Cerebellum (tissue), 4 donors: ENCODE measurements at places on chromosomes 11 and 22.
A peak's percentile ranks its signal among the peaks of the same experiment; 100 is the strongest.

DNA sequence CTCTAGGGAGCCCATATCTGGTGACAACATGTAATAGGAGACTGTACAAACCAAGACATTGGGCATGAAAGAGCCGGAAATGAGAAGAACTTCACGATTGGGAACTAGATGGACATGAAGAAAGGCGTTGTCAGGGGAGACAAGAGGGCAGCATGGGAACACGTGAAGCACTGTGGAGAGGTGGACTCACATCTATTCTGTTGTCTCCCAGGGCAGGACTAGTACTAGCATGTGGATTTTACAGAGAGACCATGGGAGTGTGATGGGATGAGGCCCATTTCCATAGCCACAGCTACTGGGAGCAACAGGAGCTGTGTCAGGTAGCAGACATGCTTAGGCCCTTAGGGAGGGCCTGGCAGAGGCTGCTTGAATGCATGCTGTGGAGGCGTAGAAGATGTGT is 333.9 kb downstream of the OPCML start:
- no peak for DNase-seq

- DNase-seq = no peak
Observed at GRCh38 chr11:46330563-46331281, 16.5 kb upstream of the DGKZ start.

- no peak for DNase-seq
Observed at GRCh38 chr22:49720279-49720959, 107.3 kb downstream of the BRD1 start.

GRCh38 chr11:111745719-111746504 is 20.3 kb downstream of the PPP2R1B start:
- DNase-seq = no peak

DNA sequence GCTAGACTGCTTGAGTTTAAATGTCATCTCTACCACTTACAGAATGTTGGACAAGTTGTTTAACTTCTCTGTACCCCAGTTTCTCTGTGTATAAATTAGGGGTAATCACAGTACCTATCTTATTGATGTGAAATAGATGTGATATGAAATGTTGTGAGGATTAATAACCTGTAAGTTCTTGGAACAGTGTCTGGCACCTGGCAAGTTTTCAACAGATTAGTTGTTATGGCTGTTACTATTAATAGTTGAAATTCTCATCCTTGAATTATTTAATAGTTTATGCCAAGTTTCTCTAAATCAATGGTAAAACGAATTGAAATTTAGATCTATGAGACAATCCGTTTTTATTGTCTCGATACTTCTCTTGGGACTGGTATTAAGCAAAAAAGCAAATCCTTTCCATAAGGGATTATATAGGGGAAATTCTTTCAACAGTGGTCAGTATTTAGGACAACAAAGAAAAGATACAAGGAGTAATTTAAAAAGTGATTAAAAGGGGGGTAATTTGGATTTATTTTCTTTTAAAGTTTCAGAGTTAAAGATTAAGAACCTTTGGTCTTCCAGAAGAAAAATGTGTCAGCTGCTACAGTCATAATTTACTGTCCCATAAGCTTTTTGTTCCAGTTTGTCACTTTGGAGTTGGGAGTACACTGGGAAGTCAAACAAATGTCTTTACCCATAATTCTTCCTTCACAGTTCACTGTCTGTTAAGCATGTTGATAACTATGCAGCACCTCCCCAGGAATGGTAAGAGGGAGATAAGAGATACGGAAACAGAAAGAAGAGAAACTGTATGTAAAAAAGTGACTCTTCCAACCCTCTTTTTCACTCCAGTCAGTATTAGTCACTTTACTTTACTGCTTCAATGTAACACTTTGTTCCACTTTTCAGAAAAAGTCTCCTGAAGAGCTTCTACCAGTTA is 13.2 kb downstream of the PDE3B start:
- DNase-seq = no peak

DNA sequence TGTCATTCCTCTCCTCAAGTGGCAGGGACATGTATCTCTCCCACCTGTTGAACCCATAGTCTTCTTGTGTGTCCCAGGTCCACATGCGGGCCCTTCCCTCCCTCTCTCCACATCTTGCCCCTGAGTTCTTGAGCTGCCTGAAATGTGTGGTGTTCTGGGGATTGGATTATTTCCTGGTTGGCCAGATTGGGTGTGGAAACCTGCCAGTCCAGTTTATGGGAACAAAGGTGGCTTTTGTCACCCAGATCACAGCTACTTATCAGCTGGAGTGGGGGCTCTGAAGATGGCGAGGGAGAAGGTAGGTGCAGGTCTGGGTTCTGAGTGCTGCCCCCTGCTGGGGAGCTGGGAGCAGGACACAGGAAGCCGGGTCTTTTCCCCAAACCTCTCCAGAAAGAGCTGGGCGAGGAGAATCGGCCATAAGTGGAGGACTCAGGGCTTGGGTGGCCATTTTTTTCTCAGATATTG is 14.2 kb downstream of the DTX4 start:
- DNase-seq = no peak

DNA sequence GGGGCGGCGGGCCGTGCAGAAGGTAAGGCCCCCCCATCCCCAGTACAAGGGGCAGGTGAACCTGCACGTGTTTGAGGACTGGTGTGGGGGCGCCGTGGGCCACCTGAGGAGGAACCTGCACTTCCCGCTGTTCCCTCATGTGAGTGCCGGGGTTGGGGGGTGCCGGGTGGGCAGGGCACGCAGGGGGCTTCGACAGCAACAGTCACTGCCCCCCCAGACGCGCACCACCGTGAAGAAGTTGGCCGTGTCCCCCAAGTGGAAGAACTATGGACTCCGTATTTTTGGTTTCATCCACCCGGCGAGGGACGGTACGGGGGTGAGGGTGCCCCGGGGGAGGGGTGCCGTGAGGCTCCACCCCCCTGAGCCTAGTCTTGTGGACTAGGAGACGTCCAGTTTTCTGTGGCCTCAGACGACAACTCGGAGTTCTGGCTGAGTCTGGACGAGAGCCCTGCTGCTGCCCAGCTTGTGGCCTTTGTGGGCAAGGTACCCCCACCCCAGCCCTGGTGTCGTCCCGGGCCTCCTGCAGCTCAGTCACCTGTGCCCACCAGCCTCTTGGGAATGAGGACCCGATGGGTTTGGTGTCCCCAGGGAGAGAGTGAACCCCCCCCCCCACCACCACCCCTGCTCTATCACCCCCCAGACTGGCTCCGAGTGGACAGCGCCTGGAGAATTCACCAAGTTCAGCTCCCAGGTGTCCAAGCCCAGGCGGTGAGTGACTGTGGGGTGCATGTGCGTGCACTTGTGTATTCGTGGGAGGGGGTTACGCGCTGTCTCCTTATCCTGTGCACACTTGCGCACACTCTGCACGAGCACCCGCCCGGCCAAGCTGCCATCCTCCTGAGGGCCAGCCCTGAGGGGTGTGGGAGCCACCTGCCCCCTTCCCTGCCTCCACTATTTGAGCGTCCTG is 3.8 kb downstream of the B4GALNT4 start:
- no peak for DNase-seq

DNA sequence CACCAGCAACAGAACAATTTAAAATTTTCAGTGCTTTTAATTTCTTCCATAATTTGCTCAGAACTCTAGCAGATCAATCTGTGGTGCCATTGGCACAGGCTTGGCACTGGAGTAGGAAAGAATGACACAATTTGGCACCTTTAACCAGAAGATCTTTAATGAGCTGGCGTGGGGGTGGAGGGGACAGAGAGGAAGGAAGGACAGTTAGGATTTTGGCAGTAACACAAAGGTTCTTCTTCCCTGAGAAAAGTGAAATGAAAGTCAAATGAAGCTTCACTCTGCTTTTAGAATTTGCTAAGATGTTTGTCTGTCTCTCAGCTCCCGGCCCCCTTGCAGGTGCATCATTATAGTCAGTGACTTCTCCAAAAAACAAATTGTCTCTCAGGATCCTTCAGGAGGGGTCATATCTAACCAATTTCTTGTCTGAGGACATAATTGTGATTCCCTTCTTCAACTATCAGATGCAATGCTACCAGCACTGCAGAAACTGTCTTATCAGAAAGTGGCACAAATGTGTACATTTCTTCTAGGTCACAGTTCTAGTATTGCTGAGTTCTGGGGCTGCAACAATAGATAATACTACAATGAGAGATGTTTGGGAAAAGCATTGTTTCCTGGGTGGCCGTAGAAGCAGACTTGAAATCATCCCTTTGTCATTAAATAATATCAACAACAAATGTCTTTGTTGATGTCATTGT is 66.8 kb downstream of the CSTPP1 start:
- DNase-seq = no peak

DNA sequence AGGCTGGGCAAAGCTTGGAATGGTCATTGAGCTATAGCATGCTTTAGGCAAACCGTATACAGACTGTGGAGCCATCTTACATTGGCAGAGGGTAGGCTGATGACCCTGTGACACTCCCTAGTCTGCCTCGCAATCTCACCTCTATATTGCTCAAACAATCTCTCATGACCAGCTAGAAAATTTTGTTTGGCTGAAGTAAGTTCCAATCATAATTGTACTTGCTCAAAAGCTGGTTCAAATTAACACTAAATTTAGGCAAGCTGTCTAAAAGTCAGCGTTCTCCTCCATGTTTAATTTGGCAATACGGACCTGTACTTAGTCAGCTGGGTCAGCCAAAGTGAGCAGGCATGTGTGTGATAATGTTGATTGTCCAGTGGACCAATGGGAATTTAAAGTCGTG is 133.0 kb downstream of the SWAP70 start:
- DNase-seq = no peak

DNA sequence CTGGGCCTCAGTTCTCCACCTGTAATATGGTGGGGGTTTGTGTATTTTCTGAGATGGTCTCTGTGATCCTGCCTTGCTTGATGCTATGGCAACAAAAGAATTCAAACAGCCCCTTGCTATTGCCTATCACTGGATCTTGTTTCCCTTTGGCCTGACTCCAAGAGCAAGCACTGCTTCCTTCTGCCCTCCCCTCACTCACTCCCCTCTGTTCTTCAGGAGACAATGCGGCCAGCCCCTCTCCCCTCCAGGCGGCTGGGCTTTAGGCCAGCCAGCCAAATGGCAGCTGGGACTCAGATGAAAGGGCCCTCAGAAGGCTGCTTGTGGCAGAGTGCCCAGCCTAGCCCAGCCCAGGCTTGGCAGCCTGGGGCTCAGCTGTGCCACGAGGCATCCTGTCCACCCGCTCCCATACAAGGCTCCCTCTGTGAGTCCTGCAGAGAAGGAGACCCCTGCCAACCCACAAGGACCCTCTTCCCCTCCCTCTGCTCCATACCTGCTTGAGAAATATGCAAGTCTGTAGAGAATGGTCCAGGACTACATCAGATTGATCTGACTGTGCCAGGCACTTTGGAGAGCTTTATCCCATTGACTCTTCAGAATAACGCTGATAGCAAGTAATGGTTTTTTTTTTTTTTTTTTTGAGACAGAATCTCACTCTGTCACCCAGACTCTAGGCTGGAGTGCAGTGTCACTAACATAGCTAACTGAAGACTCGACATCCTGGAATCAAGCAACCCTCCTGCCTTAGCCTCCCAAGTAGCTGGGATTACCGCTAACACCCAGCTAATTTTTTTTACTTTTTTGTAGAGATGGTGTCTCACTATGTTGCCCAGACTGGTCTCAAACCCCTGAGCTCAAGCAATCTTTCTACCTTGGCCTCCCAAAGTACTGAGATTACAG is 7.6 kb upstream of the KCTD14 start:
- peak; percentile 90 for DNase-seq

DNA sequence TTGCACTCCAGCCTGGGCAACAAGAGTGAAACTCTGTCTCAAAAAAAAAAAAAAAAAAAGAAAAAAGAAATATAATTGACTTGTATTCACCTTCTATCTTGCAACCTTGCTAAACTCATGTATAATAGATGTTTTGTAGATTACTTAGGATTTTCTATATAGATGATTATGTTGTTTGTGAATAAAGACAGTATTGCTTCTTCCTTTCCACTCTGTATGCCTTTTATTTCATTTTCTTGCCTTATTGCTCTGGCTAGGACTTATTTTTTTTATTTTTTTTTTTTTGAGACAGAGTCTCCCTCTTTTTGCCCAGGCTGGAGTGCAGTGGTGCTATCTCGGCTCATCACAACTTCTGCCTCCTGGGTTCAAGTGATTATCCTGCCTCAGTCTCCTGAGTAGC is 29.7 kb upstream of the SOX10 start:
- DNase-seq = no peak

DNA sequence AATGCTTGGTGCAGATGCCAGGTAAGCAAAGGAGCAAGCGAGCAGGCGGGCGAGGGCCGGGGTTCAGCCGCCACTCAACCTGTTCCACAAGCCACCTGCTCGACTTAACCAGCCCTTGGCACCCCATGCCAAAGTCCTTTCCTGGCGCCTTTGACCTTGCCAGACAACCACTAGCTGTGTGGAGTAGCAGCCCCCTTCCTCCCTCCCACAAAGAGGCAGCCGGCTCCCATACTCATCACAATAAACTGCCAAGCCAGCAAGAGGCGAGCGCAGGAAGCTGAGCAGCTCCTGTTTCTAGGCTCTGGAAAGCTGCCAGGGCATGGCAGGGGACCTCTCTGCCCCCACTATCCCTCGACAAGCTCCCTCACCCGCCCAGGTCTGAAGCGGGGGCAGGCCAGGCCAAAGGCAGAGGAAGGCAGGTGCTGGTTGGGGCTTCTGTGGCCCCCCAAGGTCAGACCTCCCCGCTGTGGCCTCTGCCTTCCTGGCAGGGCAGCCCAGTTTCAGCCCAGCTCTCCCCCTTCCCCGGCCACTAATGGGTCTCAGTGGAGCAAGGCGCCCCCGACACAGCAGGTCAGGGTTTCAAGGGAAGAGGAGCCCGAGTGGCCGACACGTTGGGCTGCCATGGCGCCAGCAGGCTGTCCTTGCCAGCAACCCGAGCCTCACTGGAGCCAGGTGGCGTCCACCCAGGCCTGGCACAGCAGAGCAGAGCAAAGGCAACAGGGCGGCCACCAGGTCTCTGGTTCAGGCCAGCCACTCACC is 15.3 kb downstream of the MACROD1 start:
- peak; percentile 92 for DNase-seq

DNA sequence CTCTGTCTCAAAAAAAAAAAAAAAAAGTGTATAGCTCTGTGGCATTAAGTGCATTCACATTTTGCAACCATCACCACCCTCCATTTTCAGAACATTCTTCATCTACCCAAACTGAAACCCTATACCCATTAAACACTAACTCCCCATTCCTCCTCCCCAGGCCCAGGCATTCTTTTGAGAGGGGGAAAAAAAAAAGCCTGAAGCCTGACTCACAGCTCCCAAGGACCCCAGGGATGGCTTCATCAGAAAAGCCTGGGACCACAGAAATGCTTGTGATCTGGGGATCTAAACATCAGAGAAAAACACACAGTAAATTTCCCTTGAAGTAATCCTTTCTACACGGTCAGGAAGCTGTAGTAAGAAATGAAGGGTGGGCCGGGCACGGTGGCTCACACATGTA is 10.7 kb upstream of the GTSE1 start:
- DNase-seq = no peak

DNA sequence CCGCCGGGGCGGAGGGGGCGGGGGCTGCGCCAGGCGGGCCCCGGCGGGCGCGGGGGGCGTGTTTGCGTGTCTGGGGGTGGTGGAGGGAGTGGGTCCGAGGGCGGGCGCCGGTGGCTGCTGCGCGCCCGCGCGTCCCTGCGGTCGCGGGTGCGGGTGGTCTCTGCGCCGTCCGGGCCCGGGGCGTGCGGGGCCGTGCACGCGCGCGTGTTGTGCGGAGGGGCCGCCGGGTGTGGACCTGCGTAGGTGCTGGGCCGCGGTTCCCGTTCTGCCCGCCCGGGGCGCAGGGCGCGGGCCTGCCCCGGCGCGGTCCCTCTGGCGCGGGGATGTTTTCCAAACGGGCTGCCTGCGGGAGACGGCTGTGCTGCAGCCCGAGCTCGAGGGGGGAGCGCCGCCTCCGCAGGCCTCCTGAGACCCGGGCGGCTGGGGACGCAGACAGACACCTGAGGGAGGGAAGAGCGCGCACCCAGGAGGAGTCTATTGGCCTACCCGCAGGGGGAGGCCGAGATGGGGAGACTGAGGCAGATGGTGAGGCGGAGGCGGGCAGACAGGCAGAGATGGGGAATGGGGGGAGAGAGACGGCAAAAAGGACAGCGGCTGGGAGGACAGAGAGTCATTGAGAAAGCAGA is 442 bp downstream of the PELI3 start:
- no peak for DNase-seq
